ENCODE measurements at places on chromosomes 4 and X.

DNA sequence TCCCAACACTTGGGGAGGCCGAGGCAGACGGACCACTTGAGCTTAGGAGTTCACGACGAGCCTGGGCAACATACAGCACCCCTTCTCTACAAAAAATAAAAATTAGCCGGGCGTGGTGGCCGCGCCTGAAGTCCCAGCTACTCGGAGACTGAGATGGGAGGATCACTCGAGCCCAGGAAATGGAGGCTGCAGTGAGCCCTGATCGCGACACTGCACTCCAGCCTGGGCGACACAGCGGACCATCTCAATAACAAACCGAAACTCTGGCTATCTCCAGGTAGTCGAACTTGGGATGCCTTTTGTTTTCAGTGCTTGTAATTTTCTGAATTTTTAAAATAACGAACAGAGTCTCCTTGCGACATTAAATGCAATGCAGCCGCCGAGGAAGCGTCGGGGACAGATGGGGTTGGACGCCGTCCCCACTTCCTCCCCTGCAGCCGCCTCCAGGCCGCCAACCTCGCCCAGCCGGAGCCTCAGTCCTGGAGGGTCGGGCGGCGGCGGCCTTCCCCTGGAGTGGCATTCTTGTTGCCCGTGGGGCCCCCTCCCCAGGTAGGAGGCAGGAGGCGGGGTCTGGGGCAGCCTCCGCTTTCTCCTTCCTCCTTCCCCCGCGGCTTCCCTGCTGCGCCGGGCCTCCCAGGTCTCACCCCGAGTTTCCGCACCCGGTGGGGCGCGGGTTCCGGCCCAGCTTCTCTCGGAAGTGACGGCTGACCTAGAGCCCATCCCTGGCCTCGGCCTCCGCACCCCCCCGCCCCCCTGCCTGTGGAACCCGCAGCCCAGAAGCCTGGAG is 14.6 kb downstream of the HMX1 start:
- DNase-seq, result no peak

DNA sequence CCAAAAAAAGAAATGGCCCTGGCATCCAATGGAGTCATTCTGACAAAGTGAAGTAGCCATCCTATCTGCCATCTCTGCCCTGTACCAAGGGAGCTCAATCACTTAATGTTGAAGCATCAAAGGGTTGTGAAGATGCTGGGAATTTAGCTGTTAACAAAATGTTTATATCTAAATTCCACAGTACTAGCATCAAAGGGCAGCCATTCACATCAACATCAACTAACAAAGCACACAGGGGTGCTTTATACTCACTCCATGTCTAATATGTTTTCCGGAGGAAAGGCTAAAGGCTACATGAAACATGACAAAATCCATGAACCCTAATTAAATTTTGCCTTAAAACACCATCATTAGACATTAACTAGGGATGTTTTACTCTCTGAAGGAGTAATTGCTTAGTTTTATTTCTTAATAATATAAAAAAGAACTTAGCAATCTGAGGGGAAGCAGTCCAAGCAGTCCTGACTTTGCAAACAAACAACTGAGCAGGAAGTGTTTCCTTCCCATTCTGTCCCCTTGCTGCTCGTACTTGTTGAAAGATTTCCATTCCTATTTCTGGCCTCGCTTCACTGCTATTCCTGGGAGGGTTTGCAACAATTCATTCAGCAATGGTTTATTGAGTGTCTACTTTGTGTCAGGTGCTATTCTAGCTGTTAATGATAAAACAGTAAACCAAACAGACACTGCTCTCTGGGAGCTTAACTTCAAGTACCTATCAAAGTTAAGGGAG is 208.6 kb upstream of the SLC7A11 start:
- no peak for DNase-seq

DNA sequence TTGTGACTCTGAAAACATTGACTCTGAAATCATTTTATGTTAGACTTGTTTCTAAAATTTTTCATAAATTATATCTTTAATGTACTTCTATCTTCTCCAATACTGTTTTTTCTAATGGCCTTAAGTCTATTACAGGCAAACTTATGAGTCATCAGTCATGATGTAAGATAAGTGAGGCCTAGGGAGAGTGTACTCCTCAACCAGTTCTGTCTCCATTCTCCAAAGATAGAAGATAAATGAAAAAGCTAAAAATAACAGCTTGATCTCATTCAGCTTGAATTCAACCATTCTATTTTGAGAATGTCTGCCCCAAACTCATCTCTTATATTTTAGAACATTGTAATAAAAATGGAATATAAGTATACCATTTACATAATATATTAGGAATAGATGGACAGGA is 34.5 kb downstream of the STBD1 start:
- DNase-seq, result no peak

GRCh38 chrX:71098951-71099506 is 3.4 kb downstream of the FOXO4 start:
- no peak for DNase-seq

- DNase-seq, result no peak
These were observed 16.6 kb downstream of the FGD1 start for GRCh38 chrX:54479136-54480111.

GRCh38 chr4:86247906-86248305 is 111.9 kb downstream of the MAPK10 start:
- DNase-seq, result no peak

- no peak for DNase-seq
These were observed 648 bp upstream of the MSMO1 start for GRCh38 chr4:165326831-165327210.
